ENCODE measurements at places on chromosomes 1 and 21. TPM values are rescaled to one million over a fixed set of nuclear protein-coding genes. Genes with fewer than 3 reads are reported as not detected.

Gene KCNJ15
- not detected for total RNA-seq

DNA sequence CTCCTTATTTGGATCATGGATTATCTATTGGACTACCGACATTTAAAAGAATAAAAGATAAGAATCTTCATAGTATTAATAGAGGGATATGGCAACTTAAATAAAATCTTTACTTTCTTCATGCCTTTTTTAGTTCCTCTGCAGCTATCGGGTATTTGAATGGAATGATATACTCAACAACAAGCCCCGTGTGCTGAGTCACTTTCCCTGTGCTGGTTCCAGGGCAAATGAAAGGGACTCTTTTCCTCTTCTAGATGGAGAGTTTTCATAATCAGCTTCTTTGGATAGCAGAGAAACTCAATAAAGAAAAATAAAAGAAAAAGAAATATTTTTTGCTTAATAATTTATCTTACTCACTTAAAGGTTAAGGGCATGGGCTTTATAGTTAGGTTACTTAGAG, 213.7 kb downstream of the LRRC40 start:
- H3K27me3 ChIP-seq = no peaks in the 10 kb centered on the region
- no peak overlapping the region for H3K4me3 ChIP-seq
- DNase-seq = no peak
- H3K36me3 ChIP-seq = no peaks in the 10 kb centered on the region
- H3K27ac ChIP-seq = no peak overlapping the region

DNA sequence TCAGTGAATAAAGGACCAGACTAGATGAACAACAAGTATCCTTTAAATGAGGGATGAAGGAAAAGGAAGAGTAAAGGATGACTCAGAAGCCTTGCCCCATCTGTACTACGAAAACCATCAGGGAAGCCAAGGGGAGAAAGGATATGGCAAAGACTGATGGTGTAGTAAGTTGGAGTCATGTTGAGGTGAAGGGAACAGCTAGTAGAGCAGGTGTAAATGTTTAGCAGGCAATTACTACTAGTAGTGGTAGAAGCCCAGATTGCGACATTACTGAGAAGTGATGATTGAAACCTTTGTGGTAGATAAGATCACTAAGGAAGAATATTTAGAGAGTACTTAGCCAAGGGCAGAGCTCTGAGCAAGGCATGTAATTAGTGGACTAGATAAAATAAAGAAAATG, 84.0 kb downstream of the PHTF1 start:
- no peak overlapping the region for H3K4me3 ChIP-seq
- no peaks in the 10 kb centered on the region for H3K36me3 ChIP-seq
- H3K4me1 ChIP-seq = peaks cover 8% of the 10 kb centered on the region
- H3K27ac ChIP-seq = no peak overlapping the region

Gene AURKAIP1
- 139 TPM for total RNA-seq

- no peaks in the 10 kb centered on the region for H3K4me1 ChIP-seq
- H3K27ac ChIP-seq = no peak overlapping the region
- peaks cover 4% of the 10 kb centered on the region for H3K27me3 ChIP-seq
- H3K36me3 ChIP-seq = no peaks in the 10 kb centered on the region
These were observed 13.3 kb upstream of the BECN2 start for GRCh38 chr1:241944300-241944699.

Gene INSRR
- 0.19 TPM for total RNA-seq

GRCh38 chr1:160451119-160451858, 50.9 kb downstream of the VANGL2 start:
- peaks cover 5% of the 10 kb centered on the region for H3K36me3 ChIP-seq
- no peaks in the 10 kb centered on the region for H3K27me3 ChIP-seq
- peaks cover 56% of the 10 kb centered on the region for H3K4me1 ChIP-seq
- H3K4me3 ChIP-seq = no peak overlapping the region

Gene NBPF10
- 2.0 TPM for total RNA-seq

DNA sequence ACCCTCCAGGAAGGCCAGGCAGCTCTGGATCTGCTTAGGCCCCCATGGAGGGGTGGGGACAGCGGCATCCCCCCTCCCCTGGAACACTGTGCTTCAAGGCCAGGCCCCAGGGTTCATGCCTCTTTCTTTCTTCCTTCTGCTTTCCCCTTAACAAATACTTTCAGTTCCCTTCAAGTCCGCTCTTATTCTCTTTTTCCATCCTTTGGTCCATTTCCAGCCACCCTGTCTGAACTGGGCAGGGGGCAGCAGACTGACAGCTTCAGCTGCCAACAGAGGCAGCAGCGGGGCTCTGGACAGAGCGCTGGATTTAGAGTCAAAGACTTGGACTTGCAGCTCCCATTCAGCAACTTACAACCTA, 1.1 kb upstream of the CD244 start:
- peaks cover 4% of the 10 kb centered on the region for H3K36me3 ChIP-seq
- no peak overlapping the region for H3K4me3 ChIP-seq
- no peaks in the 10 kb centered on the region for H3K27me3 ChIP-seq
- no peak for DNase-seq
- no peak overlapping the region for H3K27ac ChIP-seq

DNA sequence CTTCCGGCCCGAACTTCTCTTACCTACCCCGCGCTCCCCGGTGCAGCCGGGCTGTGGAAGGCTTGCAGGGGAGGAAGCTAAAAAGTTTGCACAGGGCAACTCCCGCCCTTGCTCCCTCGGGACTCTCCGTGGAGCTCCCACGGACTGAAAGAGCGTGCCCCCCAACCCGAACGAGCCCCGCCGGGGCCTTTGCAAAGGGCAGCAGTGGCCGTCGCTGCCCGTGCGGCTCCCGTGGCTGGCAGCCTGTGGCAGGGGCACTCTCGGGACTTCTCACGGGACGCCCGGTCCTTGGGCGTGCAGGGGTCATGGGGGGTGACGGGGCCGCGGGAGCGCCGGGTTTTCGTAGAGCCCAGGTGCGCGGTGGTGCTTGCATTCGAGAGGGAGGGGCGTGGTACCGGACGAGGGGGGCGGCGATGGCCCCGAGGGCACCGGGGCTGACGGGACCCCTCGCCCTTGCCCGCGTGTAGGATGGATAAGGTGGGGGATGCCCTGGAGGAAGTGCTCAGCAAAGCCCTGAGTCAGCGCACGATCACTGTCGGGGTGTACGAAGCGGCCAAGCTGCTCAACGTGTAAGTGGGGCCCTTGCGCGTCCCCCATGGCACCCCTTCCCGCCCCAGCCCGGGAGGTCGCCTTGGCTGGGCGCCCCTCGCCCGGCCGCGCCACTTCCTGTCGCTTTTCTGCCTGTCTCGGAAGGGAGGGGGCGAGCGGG, 711 bp downstream of the GADD45A start:
- H3K4me3 ChIP-seq = peak overlapping the region; percentile 96
- H3K27ac ChIP-seq = peak overlapping the region; percentile 99
- peak; percentile 76 for DNase-seq
- H3K36me3 ChIP-seq = peaks cover 28% of the 10 kb centered on the region
- H3K27me3 ChIP-seq = no peaks in the 10 kb centered on the region

GRCh38 chr1:156052862-156053767, 483 bp downstream of the UBQLN4 start:
- H3K36me3 ChIP-seq = peaks cover 9% of the 10 kb centered on the region
- H3K4me3 ChIP-seq = peak overlapping the region; percentile 90
- peak; percentile 80 for DNase-seq
- H3K27me3 ChIP-seq = no peaks in the 10 kb centered on the region

Gene GBP1
- total RNA-seq = 150 TPM

Gene PCAT6
- 0.94 TPM for total RNA-seq

GRCh38 chr1:22452481-22452957, 868 bp downstream of the ZBTB40 start:
- no peaks in the 10 kb centered on the region for H3K27me3 ChIP-seq
- H3K36me3 ChIP-seq = peaks cover 4% of the 10 kb centered on the region
- H3K4me3 ChIP-seq = peak overlapping the region; percentile 82
- H3K4me1 ChIP-seq = peaks cover 18% of the 10 kb centered on the region
- H3K27ac ChIP-seq = peak overlapping the region; percentile 78
- peak; percentile 50 for DNase-seq

Gene PLD5
- total RNA-seq = not detected

- peaks cover 34% of the 10 kb centered on the region for H3K4me1 ChIP-seq
- no peak for DNase-seq
- no peak overlapping the region for H3K27ac ChIP-seq
- peaks cover 83% of the 10 kb centered on the region for H3K27me3 ChIP-seq
- H3K36me3 ChIP-seq = no peaks in the 10 kb centered on the region
- H3K4me3 ChIP-seq = peak overlapping the region; percentile 51
These were observed 726 bp downstream of the TACSTD2 start for GRCh38 chr1:58576325-58576726.

Gene TSPEAR
- not detected for total RNA-seq

- H3K27me3 ChIP-seq = no peaks in the 10 kb centered on the region
- no peak overlapping the region for H3K4me3 ChIP-seq
- no peak overlapping the region for H3K27ac ChIP-seq
- DNase-seq = no peak
- no peaks in the 10 kb centered on the region for H3K4me1 ChIP-seq
These were observed 18.7 kb downstream of the C21orf58 start for GRCh38 chr21:46304955-46305354.

GRCh38 chr1:30540611-30541192, 182.7 kb downstream of the MATN1 start:
- H3K27me3 ChIP-seq = peaks cover 5% of the 10 kb centered on the region
- H3K4me1 ChIP-seq = no peaks in the 10 kb centered on the region
- H3K36me3 ChIP-seq = no peaks in the 10 kb centered on the region
- no peak overlapping the region for H3K4me3 ChIP-seq

Gene MEGF6
- total RNA-seq = 11.2 TPM

Gene EDEM3
- 25.4 TPM for total RNA-seq

Gene LMOD1
- total RNA-seq = not detected

DNA sequence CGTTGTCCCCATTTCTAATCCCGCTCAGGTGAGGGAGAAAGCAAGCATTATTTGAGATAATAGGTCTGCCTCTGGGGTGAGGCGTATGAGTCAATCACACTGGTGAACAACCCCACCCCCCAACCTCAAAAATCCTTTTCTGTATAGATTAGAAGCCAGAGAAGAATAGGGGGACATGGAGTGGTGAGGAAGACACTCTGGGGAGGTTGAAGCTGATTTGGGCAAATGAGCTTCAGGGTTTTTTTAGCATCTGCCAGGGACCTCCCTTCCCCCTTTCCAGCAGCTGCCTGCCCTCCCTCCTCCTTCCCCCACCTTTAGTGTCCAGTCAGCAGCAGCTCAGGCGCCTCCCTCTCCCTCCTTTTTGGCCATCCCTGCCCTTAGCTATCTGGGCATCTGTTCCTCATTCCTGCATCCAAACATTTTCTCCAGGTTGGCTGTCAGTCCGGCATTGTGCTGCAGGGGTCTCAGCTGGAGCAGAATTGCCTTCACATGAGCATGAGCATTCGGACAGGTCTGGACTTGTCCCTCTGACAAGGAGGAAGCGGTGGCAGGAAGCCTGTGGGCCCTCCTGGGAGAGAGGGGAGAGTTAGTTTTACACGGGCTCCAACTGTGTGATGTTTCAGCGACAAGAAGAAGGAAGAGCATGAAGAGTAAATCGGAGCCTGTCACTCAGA, 30.8 kb upstream of the PTGFRN start:
- no peak overlapping the region for H3K27ac ChIP-seq
- no peaks in the 10 kb centered on the region for H3K27me3 ChIP-seq

Gene HMGCS2
- not detected for total RNA-seq

GRCh38 chr21:35616090-35616489, 444.2 kb downstream of the SETD4 start:
- H3K4me1 ChIP-seq = no peaks in the 10 kb centered on the region
- no peak overlapping the region for H3K27ac ChIP-seq
- peaks cover 38% of the 10 kb centered on the region for H3K27me3 ChIP-seq
- no peak for DNase-seq

- H3K27ac ChIP-seq = no peak overlapping the region
- no peaks in the 10 kb centered on the region for H3K4me1 ChIP-seq
- peaks cover 31% of the 10 kb centered on the region for H3K36me3 ChIP-seq
These were observed 49.4 kb downstream of the KIF21B start for GRCh38 chr1:200973937-200974657.

Gene EXTL2
- total RNA-seq = 2.6 TPM

GRCh38 chr1:6185151-6185550, 5.0 kb upstream of the CHD5 start:
- no peak for DNase-seq
- no peak overlapping the region for H3K27ac ChIP-seq
- peaks cover 37% of the 10 kb centered on the region for H3K36me3 ChIP-seq
- H3K4me3 ChIP-seq = no peak overlapping the region
- peaks cover 38% of the 10 kb centered on the region for H3K4me1 ChIP-seq
- H3K27me3 ChIP-seq = peaks cover 18% of the 10 kb centered on the region

Gene LRRC38
- total RNA-seq = not detected

- peaks cover 9% of the 10 kb centered on the region for H3K36me3 ChIP-seq
- H3K27ac ChIP-seq = no peak overlapping the region
- peaks cover under 1% of the 10 kb centered on the region for H3K4me1 ChIP-seq
- DNase-seq = no peak
- H3K4me3 ChIP-seq = no peak overlapping the region
- no peaks in the 10 kb centered on the region for H3K27me3 ChIP-seq
These were observed 7.9 kb downstream of the DISC1 start for GRCh38 chr1:231634323-231635013.

DNA sequence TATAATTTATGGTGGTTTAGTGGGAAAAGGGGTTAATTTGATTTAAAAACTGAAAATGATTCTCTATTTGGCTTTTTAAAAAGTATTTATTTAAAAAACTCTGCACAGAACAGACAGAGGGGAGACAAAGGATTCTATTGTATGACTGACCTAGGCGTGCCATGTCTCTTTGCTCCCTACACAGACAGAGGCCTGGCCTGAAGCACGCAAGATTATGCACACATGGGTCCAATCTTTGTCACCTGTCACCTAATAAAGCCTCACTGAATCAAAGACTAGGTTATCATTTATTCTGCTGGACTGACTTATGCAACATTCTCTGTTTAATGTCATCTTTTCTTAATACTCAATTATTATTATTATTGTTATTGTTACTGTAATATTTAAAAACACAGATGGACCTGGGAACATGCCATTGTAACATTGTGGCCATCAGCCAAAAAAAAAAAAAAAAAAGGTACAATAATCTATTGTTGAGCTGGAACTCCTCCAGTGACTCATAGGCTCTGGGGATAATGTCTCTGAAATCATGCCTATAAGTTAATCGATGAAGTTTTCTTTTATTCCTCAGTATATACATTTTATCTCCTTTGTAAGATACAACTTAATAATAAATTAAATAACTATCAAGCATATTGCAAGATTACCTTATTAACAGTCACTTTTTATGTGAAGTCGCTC, 112.1 kb downstream of the RUNX1 start:
- no peaks in the 10 kb centered on the region for H3K27me3 ChIP-seq
- H3K27ac ChIP-seq = peak overlapping the region; percentile 96
- no peaks in the 10 kb centered on the region for H3K36me3 ChIP-seq
- DNase-seq = no peak

Gene L1TD1
- total RNA-seq = not detected

DNA sequence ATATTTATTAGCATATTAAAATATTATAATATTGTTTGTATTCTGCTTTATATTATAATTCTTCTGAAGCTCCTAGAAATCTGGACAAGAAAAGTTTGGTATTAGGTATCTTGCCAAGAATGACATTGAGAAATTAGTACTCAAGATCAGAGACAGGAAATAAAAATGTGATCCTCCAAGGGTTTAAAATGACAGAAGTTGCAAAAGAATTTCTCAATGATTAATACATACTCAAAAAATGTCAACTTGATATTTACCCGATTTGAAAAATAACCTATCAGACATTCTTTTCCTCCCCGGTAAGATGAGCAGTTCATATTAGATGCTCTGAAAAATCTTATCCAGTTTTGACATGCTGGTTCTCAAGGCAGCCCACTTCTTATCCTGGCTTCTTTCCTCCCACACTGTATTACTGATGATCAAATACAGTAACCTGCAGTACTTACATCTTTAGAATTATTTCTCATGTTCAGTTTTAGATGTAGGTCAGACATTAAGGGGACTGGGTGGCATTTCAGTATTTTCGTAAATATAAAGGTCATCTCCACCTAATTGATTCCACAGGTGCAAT, 55.3 kb downstream of the CACHD1 start:
- H3K4me3 ChIP-seq = no peak overlapping the region
- H3K27ac ChIP-seq = no peak overlapping the region
- DNase-seq = no peak
- H3K4me1 ChIP-seq = no peaks in the 10 kb centered on the region
- H3K27me3 ChIP-seq = peaks cover 23% of the 10 kb centered on the region

- no peaks in the 10 kb centered on the region for H3K4me1 ChIP-seq
- no peaks in the 10 kb centered on the region for H3K27me3 ChIP-seq
These were observed 14.8 kb upstream of the SLC27A3 start for GRCh38 chr1:153760440-153760839.

Data from activated CD8-positive, alpha-beta memory T cell treated with anti-CD3 and anti-CD28 coated beads, Interleukin-2, amount 10 ng/mL, durations not matched to agents 7 days and 5 days (primary cell).